ENCODE measurements at places on chromosomes 1 and 21.

DNA sequence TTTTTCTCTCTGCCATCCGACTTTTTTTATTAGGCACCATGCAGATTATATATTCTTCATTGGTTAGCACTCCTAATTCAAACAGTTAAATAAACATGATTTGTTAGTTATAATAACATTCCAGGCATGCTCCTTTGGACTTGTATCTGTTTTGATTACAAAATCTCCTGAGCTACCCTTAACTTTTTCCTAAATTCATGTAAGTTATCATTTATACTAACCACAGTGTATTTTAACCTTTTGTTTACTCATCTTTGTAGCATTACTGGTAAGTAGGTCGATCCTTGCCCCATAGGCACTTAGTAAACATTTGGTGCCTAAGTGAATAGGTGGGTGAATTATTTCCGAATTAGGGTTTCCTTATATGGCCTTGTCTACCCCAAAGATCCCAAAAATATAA lies 43.8 kb downstream of the MIER1 start:
- DNase-seq: no peak

DNA sequence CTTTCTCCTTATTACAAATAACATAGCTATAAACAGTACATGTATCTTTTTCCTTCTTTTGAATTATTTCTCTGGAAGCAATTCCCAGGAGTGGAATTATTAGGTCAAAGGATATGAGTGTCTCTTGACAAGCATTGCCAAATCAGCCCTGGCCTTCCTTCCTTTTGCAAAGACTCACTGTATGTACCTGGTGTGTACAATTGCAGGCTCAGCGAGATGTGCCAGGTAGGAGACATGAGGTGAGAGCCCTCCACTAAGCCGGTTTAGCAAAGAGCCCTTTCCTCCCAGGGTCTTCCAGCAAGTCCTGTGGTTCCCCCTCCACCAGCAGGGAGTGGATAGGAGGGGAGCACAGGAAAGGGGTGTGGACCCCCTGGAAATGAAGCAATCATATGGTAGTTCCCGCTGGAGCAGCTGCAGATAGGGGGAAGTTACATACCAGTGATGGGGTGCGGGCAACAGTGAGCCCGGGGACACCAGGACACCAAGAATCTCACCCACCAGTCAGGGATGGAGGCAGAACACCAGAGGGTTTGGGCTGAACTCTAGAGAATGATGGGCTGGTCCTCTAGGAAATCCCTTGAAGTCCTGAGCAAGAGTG lies 18.3 kb downstream of the RCSD1 start:
- no peak for DNase-seq

DNA sequence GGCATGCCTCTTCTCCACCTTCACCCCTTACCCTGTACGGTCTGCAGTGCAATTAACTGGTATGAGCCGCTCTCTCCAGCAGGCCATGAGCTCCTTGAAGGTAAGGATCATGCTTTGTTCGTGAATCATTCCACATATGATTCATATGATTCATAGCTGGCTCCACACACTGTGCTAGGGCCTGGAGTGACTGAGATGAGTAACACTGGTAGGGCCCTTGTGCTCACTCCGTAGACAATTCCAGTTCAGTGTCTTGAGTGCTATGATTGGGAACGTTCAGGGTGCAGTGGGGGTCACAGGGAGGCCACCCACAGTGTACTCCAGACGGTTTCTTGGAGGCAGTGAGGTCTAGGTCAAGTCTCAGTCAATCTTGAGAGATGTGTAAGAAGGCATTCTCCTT lies 239.8 kb downstream of the LMX1A start:
- no peak for DNase-seq

DNA sequence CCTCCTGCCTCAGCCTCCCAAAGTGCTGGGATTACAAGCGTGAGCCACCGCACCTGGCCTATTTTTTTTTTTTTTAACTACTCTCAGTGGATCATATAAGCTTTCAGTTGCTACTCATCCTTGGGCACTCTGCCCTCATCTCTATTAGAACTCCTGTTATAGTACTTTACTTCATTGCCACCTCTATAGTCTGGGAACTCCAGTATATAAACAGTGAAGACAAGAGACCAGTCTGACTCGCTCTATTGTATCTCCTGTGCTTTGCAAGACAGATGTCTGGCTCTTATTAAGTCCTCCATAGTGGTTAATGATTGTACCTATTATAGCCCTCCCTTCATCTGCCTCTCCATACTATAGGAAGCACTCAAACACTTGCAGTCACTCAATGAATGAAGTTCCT lies 15.1 kb downstream of the KHDRBS1 start:
- no peak for DNase-seq

GRCh38 chr1:71737768-71738167 lies 544.6 kb downstream of the NEGR1 start:
- DNase-seq: no peak

GRCh38 chr1:211939876-211940468 lies 95.4 kb downstream of the INTS7 start:
- no peak for DNase-seq

- DNase-seq: no peak
Measured at GRCh38 chr1:172513479-172513878, 19.5 kb upstream of the SUCO start.

DNA sequence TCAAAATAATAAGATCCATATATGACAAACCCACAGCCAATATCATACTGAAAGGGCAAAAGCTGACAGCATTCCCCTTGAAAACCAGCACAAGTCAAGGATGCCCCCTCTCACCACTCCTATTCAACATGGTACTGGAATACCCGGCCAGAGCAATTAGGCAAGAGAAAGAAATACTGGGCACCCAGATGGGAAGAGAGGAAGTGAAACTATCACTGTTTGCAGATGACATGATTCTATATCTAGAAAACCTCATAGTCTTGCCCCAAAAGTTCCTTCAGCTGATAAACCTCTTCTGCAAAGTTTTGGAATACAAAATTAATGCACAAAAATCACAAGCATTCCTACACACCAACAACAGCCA lies 442.7 kb downstream of the PTBP2 start:
- no peak for DNase-seq

DNA sequence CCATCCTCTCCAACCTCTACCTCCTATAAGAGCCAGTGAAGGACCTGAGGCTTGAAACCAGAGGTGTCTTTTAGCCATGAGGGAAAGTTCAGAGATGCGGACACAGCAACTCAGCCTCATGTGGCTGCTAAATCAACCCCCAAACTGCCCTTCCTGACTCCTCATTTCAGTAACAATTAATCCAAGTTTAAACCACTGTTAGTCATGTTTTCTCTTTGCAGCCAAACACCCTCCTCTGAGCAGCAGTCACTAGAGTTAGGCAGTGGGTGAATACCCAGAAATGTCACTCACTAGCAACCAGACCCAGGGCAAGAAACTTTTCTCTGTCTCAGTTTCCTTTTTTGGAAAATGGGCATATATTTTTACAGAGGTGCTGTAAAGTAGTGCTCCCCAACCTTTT lies 71.2 kb downstream of the KCNJ15 start:
- no peak for DNase-seq

DNA sequence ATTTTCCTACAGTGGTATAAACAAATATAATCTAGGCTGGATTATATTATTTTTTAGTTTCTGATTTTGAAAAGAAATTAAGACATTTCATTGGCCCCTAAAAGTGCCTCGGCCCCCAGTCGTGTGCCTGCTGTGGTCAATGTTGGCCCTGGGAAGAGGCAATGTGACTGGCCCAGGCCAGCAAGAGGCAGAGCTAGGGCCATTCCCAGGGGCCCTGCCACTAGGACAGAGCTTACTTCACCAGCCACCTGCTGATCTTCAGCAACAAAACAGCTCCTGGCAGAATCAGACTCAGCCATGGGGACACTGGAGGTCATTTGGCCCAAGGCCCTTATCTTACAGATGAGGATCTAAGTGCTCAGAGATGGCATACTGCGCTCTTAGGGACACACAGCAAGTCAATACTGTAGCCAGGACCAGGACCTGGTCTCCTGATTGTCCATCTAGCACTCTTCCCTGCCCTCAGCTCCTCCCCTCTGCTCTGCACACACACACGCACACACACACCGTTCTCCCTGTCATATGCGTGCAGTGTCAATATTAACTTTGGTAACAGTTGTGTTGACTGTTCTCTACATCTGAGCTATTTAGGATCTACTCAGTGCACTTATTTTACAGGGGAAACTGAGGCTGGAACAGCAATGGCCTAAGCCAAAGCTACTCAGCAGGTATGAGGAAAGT lies 16.6 kb upstream of the KLHDC7A start:
- no peak for DNase-seq

DNA sequence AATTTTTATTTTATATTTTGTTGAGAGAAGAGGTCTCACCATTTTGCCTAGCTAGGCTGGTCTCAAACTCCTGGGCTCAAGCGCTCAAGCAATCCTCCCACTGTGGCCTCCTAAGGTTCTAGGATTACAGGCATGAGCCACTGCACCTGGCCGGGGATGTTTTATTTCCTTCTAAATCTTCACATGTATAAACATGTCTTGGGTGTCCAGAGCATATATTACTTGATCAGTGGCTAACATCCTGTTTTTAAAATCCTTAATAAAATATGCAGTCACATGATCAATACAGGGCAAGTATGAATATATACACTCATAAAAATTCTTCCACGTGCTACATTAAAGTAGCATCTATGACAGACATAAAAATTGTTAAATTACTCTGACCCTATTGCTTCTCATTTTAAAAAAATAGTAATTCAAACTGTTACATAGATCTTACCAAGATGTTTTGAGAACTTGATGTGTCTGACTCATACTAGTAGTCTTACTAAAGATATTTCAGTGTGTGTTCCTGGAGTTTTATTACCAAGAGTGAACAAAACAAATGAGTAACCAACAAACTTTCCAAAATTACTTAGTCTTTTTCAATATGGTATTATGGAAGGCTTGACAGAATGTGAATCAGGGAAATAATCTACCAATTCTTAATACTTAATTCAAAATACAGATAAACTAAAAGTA lies 222.5 kb downstream of the SLC45A1 start:
- DNase-seq: no peak

- DNase-seq: no peak
Measured at GRCh38 chr1:243312952-243313634, 57.3 kb downstream of the SDCCAG8 start.

GRCh38 chr1:56517404-56518130 lies 61.8 kb downstream of the PLPP3 start:
- DNase-seq: no peak

DNA sequence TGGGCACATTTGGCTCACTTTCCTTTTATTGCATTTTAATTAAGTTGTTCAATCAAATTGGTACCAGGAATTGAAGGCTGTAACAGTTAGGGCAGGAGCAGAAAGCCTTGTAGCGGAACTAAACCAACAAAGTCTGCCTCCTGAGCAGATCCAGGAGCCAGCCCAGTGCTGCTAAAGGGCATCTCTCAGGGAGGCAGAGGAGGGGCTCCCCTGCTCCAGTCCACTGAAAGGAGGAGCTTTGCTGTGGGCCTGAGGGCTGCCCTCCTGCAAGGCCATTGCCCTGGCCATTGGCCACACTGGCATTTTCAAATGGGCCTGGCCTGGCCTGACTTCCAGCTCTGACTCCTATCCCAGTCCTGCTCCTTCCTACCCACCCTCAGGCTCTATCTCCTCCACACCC lies 3.7 kb upstream of the TRABD2B start:
- DNase-seq: no peak
